ENCODE measurements at places on chromosomes 3 and 15.

DNA sequence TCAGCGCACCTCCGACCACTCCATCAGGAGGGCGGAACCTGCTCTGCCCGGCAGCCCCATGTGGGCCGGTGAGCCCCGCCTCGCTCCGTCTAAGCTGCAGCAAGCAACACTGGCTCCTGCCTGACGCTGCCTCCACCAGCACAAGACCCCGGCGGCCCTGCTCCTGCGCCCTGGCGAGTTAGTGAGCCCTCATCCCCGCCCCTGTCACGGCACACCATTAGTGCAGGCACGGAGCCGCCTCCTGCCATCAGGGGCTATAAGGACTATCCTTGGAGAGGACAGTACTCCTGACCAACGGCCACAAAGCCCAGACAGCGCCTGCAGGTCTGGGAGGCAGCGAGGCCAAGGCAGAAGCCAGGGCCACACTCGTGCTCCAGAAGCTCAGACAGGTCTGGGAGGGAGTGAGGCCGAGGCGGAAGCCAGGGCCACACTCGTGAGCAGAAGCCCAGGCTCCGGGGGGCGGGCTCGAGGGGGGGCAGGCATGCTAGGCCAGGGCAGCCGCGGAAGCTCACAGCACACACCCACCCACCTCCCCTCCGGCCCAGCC, 39.4 kb downstream of the TNK2 start:
- no peak for DNase-seq

DNA sequence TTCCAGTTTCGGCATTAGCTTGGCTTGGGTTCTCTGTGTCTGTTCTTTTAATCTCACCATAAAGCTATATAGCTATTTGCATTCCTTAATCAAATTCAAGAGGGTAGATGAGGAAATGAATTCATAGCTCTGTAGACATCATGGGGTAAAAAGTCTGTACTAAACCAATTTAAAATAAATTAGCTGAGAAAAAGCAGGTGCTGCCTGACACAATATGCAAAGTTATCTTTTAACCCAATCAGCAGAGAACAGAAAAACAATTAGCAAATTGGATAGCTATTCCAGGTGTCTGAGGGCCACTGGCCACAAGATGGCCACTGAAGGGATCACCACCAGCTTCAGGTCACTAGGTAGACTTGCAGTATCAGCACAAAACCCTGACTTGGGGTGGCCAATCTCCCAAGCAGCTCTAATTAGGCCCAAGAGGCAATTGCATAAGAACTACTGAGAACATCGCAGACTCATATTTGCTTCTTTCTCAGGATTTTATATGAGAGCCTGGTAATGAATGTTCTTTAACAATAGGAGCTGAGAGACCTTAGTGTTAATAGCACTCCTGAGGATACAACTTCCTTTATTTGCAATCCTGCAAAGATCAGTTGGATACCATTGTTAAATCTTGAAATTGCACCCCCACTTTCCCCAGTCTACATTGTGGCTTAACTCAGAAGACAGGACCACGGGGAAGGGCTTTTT, 494.3 kb downstream of the PDCD6IP start:
- no peak for DNase-seq

DNA sequence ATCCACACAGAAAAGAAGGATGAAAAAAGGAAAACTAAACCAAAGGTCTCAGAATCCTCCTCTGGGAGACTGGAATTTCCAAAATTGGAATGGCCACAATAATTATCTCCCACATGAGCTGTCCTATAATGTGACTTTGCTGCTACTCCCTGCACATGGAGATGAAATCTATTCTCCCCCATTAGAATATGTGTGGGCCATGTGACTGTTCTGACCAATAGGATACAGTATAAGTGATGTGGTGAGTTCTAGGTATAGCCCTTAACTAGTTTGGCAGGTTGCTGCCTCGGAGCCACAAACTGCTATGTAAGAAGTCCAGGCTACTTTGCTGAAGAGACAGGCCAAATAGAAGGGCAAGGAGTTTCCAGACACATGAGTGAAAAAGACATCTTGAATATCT, 5.2 kb downstream of the TRIM59 start:
- no peak for DNase-seq

- DNase-seq: no peak
Observed at GRCh38 chr3:57120451-57121174, 44.5 kb downstream of the IL17RD start.

- DNase-seq: no peak
Observed at GRCh38 chr15:70437089-70437488, 326.3 kb downstream of the UACA start.

DNA sequence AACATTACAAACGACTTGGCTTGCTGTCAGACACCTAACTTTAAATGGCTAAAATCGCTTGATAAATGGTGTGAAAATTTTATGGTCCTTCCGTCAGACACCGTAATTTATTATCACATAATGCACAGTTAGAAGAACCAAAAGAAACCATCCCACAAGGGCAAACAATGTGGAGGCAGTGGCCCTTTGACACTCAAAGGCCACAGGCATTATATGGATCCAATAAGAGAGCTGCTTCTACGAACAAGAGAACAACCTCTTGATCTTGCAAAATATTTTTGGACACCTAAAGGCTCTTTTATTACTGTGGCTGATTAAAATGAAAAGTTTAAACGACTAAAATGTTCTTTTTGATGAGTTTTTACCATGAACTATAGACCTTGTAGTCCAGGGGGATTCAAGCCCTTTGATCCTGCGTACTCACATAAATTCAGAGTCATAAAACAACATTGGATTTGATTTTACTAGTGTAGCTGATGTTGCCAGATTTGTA, 202.8 kb downstream of the FMN1 start:
- DNase-seq: no peak

GRCh38 chr15:90165659-90166489, 35.3 kb upstream of the SEMA4B start:
- no peak for DNase-seq

DNA sequence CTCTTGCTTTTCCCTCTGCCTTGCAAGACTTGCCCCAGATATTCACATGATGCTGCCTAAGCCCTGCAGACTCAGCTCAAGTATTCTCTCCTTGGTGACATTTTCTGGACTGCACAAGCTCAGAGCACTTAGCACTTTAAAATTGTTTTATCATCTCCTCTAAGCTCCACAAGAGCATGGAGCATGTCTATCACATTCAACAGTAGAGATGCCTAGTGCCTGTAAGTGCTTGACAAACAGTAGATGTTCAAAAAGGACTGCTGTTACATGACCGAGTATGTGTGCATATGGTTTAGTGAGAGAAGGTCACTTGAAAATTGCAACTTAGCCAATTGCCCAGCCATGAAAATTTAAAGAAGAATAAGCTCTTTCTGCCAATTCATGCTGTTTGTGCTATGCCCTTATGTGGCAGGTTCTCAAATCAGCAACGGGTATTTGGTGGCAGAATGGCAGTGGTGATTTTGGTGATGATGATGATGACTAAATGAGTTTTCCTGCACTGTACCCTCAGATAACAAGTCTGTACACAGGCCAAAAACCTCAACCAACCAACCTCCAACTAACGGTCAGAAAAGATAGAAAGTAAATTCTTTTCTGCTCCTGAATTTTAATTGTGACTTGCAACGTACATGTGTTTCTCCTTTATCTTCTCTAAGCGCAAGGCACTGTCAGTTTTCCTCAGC, 647.2 kb upstream of the UBE2E2 start:
- no peak for DNase-seq

GRCh38 chr15:57237301-57237642, 139.0 kb upstream of the CGNL1 start:
- DNase-seq: no peak

DNA sequence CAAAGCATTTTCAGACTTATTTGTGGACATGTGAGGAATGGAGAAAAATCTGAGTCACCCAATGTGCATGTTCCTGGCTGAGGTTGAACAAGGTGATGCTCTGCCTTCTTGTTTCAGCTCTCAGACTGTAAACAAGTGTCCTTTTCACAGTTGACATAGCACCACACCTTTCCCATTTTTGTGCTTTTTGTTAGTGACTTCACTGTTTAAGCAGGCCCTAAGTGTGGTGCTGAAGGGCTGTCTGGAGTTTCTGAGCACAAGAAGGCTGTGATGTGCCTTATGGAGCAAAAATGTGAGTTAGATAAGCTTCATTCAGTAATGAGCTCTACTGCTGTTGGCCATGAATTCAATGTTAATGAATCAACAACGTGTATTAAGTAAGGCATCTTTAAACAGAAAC, 20.4 kb downstream of the ABI3BP start:
- DNase-seq: no peak

- no peak for DNase-seq
Observed at GRCh38 chr15:26628071-26628470, 144.8 kb downstream of the GABRB3 start.

DNA sequence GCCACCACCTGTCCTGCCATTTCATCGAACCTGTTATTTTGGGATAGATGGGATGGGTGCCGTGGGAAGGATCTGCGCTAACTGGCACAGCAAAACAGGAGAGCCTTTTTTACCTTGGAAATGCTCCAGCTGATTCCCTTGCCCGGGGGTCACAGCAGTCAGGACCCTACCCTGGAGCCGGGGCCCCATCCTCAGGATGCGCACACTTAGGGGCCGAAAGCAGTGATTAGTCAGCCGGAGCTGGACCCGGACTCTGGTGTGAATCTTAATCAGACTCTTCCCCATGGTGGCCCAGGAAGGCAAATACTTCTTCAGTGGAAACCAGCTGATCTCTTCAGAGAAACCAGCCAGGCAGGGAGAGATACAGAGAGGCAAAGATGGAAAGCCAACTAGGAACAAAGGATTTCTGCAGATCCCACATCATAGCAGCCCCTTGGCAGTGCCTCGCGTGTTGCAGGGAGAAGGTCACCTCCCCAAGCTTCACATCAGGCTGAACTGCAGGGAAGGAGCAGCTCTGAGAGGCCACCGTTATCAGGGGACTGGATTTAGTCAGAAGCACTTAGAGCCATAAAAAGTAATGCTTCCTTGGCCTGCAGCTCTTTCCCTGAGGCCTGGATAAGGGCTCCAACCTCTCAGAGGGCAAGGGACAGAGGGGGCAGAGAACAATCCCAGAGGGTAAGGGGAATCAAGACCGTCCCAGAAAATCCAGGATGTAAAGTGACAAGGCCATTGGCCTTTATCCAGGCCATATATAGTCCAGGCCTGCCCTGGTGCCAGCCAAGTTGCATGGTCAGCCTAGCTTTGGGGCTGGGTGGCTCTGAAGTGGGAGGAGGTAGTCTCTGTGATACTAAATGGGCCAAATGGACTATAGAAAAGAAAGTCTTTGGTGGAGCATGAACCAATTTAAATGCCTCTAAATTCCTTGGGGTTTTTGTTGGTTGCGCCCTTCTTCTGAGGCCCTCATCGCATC, 52.9 kb downstream of the WDR76 start:
- DNase-seq: no peak

DNA sequence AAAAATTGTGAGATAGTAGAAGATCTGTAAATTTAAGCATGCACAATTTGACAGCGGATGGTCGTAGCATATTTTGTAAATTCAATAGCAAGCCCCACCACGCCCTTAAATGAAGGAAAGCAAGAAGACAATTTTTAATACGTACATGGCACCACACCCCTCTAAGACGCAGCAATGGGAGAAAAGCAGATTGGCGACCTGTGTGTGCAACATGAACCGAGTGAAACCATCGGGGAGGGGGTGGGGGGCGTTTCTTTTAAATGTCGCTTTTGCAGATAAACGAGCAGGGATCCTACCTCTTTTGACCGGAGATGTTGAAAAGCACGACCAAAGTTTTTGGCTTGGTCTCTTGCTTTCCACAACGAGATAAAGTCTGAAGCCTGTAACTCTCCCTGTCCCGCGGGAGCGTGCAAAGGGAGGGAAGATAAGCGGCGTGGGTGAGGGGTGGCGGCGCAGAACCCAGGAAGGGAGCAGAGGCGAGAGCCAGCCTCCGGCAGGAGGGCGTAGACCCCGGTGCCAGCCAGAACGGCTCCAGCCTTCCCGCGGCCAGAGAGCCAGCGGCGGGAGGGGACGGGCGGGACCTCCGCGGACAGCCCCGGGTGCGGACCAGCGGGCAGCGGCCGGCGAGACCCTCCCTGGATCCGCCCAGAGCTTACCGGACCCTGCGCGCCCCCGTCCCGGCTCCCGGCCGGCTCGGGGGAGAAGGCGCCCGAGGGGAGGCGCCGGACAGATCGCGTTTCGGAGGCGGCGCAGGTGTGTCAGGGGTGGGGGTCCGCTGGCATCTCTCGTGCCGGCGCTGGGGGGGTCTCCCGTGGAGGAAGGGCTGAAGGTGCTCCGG, at the start of gene CHL1:
CHL1 (plus strand) TSS at position 453 of the 838 bp plus-strand sequence. CDS start 123,014 bp downstream, outside the sequence.
- no peak for DNase-seq

- DNase-seq: no peak
Observed at GRCh38 chr15:90033448-90033847, 32.3 kb downstream of the ZNF710 start.

- DNase-seq: no peak
Observed at GRCh38 chr3:181966393-181966792, 254.7 kb downstream of the SOX2 start.
